Activated CD8-positive, alpha-beta memory T cell treated with anti-CD3 and anti-CD28 coated beads for 4 hours (primary cell): ENCODE measurements at places on chromosomes 7 and 10.

GRCh38 chr7:117470777-117471176 lies 9.0 kb upstream of the CFTR start:
- no peak for DNase-seq

DNA sequence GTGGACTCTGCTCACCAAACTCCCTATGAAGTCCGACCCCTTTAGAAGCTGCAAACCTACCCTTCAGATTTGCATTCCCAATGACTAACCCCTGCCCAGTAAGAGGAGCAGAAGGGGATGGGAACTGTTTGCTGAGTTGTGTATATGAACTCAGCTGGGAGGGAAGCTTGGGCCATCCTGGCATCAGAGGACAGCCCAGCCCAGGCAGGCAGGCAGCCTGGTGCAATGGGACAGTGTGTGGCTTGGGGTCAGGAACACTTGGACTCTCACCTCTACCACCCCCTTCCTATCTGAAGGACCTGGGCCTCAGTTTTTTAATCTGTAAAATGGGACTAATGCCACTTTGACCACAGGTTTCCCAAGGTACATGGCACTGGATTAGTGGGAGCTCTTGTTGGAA lies 147.4 kb upstream of the GPR26 start:
- DNase-seq = no peak

GRCh38 chr7:116678780-116679179 lies 6.8 kb downstream of the MET start:
- DNase-seq = no peak

DNA sequence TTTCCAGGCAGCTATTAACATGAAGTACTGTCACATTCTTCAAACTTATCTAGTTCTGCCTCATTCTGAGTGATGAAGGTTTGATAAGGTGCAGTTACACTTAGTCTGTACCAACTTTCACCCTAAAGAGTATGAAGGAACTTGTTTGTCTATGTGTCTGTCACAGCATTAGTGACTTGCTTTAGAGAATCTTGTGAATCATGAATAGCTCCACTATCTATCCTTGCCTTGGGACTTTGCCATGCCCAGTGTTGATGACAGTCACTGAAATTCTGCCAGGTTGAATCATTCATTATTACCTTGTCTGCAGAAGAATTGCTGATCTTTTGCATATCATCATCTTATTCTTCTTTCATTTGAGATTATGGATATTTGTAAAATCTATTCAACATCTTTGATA lies 50.9 kb upstream of the A1CF start:
- DNase-seq = no peak

- DNase-seq = no peak
Observed at GRCh38 chr10:79490400-79491142, 21.8 kb upstream of the EIF5AL1 start.

DNA sequence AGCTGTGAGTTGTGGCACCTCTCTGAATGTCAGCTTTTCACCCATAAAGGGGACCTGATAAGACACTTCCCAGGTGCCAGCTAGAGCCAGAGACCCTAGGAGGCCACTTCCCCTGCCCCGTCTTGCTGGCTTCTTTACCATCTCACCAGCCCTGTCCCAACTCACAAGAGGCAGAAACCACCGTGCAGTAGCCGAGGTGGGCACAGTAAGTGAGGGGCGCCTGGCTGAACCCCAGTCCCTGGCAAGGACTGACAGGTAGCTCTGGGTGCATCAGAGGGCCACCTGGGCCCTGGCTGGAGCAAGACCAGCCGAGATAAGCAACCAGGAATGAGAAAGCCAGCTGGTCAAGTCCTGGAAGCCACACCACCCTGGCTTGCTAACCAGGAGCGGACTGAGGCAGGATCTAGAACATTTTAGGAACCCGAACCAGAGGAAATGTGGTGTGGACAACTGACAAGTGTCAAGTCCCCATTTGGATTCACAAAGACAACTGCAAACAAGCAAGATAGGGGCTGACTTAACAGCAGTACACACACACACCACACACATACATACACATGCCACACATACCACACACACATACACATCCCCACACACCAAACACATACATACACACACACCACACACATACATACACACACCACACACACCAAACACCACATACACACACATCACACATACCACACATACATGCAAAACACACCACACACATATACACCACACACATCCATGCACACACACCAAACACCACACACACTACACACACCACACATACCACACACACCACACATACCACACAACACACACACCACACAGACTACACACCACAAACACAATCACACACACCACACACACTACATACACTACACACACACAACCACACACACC lies 20.8 kb downstream of the OGDHL start:
- no peak for DNase-seq

DNA sequence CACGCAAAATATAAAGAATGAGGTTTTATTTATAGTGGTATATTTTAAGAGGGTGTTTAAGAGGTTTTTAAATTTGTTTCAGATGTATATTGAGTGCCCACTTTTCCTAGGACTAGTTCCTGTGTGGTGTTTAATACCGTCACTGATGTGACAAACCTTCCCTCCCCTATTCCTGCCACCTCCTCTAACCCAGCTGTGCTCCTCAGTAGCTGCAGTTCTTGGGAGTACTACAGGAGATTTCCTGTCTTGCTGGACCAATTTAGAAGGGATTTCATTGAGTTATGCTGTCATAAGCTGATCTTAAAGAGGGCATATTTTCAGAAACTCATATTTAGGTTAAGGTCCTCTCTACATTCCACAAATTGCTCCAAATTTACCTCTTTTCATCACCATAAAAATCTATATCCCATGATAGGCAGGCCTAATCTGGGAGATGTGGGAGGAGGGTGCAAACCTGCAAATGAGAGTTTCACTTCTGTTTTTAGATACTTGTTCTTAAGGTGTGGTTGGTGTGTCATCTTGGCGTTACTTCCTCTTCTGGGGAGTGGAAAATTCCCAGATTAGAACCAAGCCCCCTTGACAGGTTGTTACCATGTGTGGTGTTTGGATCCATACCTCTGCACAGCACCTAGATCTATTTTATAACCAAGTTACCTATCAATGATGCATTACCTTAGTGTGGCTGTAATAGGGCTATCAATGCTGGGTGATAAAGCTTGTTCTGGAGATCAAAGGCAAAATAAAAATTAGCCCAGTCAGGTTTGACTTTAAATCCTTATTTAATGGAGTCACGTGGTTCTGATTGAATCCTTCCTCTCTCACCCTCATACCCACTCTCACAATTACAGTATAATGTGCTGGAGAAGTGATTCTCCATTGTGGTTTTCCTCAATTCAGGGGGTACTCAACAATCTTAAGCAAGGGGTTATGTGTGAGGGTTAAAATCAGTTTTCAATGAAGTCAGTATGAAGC lies 141.1 kb downstream of the CDK14 start:
- no peak for DNase-seq
